AG04450 (cell line): ENCODE measurements at places on chromosomes 5 and 9.

GRCh38 chr9:95004411-95005277 is 278.1 kb downstream of the AOPEP start:
- no peak for DNase-seq

- DNase-seq = no peak
These were observed 24.9 kb downstream of the C9orf50 start for GRCh38 chr9:129595903-129596540.

- no peak for DNase-seq
These were observed 140.5 kb downstream of the SLIT3 start for GRCh38 chr5:169160405-169160901.

DNA sequence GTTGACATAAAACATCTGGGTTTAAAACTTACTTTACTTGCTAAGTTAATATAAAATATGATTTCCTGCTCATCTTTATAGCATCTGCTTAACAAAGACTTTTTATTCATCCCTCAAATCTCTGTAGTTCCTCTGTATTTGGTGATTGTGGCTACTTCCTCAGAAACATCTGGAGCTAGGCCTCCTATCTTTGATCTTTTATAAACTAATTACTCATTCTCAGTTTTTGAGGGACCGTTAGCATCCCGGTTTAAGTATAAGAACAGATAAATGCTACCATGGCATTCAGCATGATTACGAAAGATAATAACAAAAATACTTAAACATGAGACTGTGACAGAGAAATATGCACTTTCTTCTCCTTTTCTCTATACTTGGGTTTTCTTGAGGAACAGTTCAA is 85.3 kb downstream of the SLC38A9 start:
- DNase-seq = no peak

- DNase-seq = no peak
These were observed 2.0 kb downstream of the GABBR2 start for GRCh38 chr9:98706651-98707165.

GRCh38 chr9:99335280-99335679 is 113.2 kb downstream of the SEC61B start:
- no peak for DNase-seq

DNA sequence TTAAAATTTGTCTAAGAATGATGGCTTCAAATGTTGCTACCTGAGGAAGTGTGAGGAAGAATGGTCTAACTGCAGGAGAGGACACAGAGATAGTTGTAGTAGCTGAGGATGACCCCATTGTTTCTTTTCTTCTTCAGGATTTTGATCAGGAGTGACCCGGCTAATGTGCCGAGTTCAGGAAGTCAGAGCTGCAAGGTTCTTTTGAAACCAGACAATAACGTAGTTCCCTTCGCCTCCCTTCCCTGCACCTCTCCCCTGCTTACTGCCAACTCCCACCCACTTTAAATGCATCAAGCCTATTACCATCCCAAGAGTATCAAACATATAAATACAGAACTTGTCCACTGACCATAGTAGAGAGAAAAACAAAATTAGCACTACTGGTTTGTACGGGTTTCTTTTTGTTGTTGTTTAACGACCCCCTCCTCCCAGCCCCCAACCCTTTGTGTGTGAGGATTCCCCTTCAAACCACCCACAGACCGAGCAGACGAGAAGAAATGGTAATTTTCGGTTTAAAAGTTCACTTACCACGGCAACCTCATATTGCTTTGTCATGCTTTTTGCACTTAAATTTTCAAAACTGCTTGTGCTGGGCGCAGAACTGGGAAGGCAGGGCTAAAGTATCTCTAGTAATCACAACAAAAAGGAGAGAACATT is 23.5 kb upstream of the ELAVL2 start:
- DNase-seq = no peak

DNA sequence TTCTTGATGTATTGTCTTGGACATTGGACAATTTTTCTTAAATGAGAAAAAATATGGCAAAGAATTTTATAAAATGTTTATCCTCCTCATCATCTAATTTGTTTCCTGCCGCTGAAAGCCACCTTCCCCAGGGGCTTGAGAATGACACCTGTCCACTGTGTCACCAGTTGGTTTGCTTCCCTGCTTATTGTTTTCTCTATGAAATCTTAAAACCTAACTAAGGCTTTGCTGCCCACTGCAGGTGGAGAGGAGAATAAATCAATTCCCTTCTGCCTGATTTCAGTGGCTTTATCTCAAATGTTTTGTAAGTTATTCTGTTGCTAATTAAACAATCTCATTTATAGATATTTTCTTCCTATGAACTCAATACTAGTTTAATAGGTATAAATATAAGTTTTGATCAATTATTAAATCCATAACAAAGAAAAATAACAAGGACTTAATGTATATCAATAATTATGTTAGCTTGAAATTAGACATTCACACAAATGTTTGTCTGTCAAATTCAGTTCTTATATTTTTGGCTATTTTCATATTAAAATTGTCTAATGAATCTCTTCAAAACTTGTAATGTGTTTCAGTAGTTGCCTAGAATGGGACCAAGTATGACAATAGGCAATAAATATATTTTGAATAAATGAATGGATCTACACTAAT is 822.5 kb downstream of the PTPRD start:
- no peak for DNase-seq

DNA sequence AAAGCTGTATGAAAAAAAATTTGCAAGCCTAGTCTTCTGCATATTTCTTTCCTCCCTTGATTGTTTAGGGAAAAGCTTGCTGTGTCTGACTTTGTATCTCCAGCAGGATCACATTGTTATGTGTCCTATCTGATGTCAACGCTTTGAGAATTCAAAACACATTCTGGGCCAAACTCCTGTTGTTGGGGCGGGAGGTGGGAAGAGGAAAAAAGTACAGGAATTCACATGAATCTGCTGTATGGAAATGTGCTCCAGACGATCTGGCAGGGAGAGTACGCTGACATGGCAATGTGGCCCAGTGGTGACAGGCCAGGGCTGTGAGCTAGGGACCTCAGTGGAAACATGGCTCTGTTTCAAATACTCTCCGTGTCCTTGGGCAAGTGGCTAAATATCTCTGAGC is 87.4 kb upstream of the GNA14 start:
- DNase-seq = no peak

- no peak for DNase-seq
These were observed 294.5 kb upstream of the PIK3R1 start for GRCh38 chr5:67921004-67921601.

GRCh38 chr5:11925701-11926100 is 21.5 kb upstream of the CTNND2 start:
- DNase-seq = no peak

DNA sequence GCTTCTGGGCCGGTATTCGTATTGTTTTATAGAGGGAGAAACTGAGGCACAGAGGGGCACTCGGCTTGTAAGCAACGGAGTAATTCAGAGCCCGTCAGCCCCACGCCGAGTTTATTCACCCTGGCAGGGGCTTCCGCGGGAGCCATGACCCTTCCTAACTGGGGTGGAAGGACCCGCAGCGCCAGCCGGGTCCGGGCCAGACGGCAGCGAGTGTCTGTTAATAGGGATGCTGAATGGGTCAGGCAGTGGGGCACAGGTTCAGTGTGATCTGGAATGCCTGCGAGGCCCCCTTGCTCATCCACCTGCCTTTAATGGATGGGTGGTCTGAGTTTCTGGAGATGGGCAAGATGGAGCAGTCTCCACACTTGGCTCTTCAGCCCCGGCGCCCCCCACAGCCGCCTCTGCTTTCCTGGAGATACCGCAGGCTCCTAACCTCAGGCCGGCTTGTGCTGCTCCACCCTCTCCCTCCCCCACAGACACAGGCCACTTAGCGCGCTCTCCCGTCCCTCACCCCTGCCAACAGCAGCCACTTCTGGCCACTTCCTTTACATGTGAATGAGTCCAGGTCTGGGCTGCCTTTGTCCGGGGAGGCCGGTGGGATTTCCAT is 147.1 kb downstream of the ERCC6L2 start:
- no peak for DNase-seq

DNA sequence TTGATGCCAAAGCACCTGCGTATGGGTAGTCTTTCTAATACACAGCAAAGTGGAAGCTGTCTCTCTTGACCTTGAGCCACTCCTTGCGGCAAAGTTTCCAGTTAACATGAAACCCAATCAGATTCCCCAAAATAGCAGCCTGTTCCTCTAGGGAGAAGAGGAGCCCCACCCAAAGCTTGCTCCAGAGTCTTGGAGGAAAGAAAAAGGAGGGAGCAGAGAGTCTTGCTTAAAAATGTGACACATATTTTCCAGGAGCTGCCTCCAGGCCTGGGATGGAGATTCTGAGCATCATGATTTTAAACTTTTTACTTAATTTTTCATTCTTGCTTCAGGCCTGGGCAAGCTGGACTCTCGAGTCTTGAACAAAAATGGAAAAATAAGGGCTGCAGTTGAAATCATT is 223.5 kb upstream of the TNC start:
- DNase-seq = no peak

DNA sequence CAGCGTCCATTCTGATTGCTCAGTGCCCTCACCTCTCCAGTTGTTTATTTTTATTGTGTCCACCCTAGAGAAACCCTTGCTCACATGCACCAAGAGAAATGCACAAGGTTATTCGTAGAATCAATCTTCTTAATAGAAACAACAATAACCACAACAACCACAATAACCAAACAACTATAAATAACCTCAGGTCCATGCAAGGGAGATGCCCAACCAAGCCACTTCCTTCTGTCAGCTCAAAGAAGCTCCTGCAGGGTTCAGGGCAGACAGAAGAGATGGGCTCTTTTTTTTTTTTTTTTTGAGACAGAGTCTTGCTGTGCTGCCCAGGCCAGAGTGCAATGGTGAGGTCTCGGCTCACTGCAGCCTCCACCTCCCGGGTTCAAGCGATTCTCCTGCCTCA is 14.9 kb upstream of the TCOF1 start:
- DNase-seq = no peak

DNA sequence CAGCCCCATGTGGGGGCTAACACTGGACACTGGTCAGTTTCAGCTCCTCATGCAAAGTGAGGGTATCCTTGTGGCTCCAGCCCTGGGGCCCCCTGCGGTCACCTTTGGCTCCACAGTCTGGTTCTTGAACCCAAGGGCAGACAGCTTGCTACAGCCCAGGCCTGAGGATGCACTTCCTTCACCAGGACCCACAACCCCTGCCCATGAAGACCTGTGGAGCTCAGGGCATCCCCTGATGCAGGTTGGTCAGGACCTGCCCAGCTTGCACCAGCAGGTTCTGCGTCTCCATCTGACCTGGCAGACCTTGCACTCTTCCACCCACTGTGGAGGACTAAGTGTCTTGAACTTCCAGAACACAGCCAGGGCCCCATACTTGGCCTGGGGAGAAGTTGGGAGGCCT is 3.7 kb upstream of the MRNIP start:
- DNase-seq = no peak

- DNase-seq = no peak
These were observed 10.6 kb downstream of the AFAP1L1 start for GRCh38 chr5:149282027-149282965.

DNA sequence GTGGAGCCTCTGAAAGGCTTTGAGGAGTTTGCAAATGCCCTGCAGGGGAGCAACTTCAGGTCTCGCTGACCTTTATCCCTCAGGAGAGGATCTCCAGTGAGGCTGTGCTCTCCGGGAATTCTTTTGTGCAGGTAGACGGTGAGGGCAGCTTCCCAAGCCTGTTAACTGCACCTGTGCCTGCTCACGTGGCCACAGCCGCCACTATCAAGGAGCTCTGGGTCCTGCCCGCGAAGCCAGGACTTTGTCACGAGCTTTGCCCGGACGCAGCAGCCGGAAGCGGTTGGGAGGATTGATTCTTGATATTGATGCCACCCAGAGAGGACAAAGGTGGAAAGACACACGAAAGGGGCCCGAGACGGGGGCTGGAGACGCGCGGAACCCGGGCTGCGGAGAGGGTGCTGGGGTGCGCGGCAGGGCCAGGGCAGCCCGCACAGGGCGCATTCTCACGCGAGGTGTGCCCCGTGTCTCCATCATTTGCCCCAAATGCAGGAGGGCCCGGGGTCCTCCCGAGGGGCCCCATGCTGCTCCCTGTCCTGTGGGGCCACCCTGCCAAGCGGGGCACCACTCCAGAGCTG is 18.2 kb downstream of the SLC9A3 start:
- DNase-seq = no peak

DNA sequence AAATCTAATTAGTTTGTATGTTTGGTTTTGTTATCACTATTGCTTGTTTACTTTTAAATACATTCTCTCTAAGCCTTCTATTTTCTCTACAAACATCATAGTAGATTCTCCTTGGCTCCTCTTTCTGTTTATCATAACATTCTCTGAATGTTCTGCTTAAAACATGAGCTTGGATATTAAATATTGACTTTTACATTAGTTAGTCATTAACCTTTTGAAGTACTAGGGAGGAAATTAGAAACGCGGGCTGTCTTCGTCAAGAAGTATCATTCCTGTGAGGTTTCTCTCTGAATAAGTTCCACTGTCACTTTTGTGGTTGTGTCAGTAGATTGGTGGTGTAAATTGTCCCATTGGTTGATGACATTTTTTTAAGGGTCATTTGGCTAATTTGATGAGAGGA is 821.5 kb downstream of the EFNA5 start:
- no peak for DNase-seq

GRCh38 chr9:15670894-15671293 is 118.1 kb downstream of the CCDC171 start:
- DNase-seq = no peak

- no peak for DNase-seq
These were observed 1672.0 kb upstream of the CDH9 start for GRCh38 chr5:28710360-28710759.

DNA sequence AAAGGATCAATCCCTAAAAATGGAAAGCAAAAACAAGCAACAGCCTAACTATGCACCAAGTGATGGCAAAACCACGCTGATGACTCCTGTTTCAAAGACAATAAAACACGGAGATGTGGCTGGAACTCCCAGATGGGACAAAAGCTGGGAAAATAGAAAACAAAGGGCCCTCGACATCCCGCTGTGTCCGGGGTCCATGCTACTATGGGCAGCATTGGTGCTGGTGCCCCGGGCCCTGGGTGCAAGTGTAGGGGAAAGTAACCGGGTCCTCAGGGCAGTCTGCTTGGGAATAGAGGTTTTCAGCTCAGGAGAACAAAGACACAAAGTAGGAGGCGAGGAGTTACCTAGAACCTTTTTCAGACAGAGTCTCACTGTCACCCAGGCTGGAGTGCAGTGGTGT is 46.1 kb downstream of the MRPL36 start:
- no peak for DNase-seq

DNA sequence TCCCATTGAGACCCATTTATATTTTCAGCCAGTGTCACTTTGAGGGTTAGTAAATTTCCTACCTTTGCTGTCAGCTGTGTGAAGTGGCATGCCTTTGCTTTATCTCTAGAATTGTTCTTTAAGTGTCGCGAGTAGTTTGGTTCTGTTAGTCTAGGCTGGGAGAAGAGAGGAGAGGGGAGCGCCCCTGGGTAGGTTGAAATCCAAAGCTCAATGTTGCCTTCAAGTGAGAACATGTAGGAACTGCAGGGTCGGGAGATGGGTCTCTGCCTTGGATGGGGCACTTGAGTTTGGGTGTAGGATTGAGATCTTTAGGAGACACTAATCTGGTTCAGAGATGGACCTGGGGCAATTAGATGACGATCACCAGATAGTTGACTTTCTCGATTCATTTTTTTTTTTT is 46.3 kb downstream of the STC2 start:
- no peak for DNase-seq

DNA sequence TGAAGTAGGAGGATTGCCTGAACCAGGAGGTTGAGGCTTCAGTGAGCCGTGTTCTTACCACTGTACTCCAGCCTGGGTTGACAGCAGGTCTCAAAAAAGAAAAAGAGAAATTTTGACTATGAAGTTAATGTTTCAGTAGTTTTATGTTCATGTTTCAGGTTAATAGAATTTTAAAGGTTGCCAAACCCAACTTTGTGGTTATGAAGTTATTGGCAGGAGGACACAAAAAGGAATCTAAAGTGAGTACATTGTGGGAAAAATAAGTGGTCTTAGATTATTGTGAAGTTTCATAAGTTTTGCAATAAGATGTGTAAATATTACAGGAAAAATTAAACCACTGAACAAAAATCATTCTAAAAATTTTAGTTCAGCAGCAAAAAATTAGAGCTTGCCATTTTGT is 78.6 kb downstream of the GOLM1 start:
- DNase-seq = no peak
